Sigmoid colon (tissue), 7 donors: ENCODE measurements at places on chromosomes 12 and 14. TPM values are rescaled to one million over a fixed set of nuclear protein-coding genes. Genes with fewer than 3 reads are reported as not detected.

Gene SLC10A1
- not detected for total RNA-seq

Gene PNP
- 5.5 TPM for total RNA-seq

Gene TPH2
- total RNA-seq, result 0.36 TPM

Gene FAM181A
- not detected for total RNA-seq

Gene SERPINA9
- not detected for total RNA-seq

Gene CCDC60
- total RNA-seq, result 1.3 TPM

Gene BDKRB2
- 3.6 TPM for total RNA-seq

Gene TC2N
- total RNA-seq, result 49.2 TPM

DNA sequence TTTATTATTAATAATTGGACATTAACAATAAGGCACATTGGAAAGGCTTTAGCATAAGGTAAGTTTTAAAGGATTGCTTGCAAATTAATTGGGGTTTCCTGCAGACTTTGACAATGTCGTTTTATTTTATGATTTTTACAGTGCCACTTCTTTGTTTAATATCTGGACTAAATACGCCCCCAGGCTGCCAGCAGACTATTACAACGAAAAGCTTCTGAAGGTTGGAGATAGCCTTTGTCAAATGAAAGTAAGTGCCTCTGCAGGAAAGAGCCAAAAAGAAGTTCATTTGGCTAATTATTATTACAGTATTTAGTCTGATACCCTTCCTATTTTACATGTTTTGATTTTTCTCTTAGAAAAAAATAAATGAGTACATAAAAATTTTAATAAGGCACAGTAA is 11.3 kb downstream of the CFAP54 start:
- DNase-seq, result no peak

DNA sequence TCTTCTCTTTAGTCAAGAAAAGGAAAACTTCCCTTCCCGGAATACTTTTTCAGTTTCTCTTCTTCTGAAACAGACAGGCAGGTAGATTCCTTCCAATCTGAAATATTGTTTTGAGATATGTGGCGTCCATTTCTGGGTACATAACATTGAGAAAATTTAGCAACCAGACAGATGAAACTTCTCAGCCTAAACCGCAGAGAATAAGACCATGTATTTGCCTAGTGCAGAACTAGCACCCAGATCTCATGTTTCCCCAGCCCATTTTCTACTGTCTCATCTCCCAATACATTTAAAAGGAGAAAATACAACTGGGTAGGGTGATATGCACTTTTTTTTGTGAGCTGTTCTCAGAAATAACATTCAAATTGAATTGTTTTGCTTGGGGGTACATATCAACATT is 6.4 kb downstream of the AVPR1A start:
- DNase-seq, result no peak

- DNase-seq, result no peak
These were observed 807.8 kb upstream of the TMEM132C start for GRCh38 chr12:127459166-127459565.

DNA sequence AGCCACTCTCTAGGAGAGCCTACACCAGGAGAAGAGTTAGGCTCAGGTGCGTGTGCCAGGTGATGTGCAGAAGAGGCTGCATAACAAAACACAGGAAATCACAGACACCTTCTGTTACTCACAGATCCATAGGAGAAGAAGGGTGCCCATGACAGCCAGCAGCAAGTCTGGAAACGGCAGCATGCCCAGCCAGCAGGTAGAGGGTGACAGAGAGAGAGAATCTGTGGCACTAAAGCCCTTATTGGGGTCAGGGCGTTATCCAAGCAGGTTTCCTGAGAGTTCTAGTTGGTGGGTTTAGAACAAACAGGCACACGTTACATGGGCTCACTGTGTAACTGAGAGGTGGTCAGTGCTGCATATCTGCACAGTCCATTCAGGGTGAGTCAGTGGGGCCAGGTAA is 14.9 kb upstream of the SLC8A3 start:
- no peak for DNase-seq

- DNase-seq, result no peak
These were observed 16.4 kb upstream of the GALNT6 start for GRCh38 chr12:51407604-51408003.

DNA sequence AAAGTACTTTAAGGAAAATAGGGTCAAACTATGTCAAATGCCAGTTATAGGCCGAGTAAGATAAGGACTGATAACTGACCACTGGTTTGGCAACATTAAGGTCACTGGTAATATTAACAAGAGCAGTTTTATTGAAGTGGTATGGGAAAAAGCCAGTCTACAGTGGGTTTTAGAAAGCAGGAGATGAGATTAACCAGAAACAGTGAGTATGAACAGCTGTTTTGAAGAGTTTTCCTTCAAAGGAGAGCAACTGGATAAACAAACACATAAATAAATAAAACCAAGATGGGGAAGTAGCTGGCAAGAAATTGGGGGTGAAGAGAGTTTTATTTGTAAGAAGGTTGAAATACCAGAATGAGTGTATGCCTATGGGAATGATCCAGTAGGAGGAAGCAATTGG is 30.3 kb downstream of the KITLG start:
- no peak for DNase-seq

- no peak for DNase-seq
These were observed 474.8 kb downstream of the NRXN3 start for GRCh38 chr14:78644824-78645559.

DNA sequence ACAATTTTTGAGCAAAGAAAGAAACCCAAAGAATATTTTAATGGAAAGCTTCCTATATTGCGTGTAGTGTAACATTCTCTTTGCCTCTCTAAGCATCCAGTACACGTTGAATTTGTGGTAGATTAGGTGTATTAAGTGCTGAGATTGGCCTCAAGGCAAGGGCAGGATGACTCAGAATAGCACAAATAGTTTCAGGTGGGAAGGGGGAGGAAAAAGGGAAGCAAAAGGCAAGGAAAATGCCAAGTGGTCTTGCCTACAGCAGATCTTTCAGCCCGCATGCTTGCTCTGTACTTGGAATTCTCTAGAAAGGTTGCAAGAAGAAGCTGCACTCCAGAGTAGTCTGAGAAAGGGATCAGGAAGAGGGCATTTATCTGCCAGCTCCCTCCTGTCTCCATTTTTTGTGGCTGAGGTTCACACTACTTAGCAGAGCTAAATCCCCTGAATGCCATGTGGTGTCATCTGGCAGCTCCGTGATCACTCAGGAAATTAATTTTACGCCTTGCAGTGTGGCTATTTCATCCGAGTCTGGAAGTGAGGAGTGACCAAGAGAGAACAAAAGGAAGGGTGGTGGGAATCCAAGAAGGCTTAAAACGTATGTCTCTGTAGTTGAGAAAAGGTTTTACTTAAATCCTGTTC is 28.5 kb downstream of the CDKN1B start:
- no peak for DNase-seq

DNA sequence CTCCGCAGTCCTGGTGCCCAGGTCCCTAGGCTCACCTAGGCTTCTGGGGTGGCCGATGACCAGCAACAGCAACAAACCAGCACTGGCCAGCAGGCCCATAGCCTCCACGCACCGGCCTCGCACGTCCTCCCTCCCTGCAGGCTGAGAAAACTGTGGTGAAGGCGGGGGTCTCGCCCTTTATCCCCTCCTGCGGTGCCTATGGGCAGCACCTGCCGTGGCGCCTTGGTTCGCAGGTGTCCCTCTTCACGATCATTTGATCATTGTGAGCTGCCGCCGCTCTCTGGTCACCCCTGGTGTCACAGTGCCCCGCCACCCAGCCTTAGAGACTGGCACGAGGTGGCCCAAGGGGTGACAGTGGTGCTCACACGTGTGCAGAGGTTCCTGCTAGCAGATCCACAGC is at the start of gene OVCH1:
Gene OVCH1, minus strand, starts transcription at position 99 of the 400 bp plus-strand sequence. Its CDS starts 0 bp downstream, at position 99.
- no peak for DNase-seq

- no peak for DNase-seq
These were observed 249.2 kb downstream of the SLC41A2 start for GRCh38 chr12:104708891-104709290.

- no peak for DNase-seq
These were observed 200.5 kb upstream of the GRIP1 start for GRCh38 chr12:66879409-66879808.

- DNase-seq, result no peak
These were observed 2.9 kb downstream of the PRPF40B start for GRCh38 chr12:49626169-49626835.

- DNase-seq, result peak; percentile 79
These were observed 35.5 kb upstream of the TSPAN9 start for GRCh38 chr12:3041558-3042164.
